ENCODE measurements at places on chromosomes 5 and 9.

GRCh38 chr5:132837868-132838267 lies 7.4 kb upstream of the SHROOM1 start:
- H3K4me1 ChIP-seq, result peaks cover 14% of the 10 kb centered on the region
- DNase-seq, result no peak
- H3K27ac ChIP-seq, result no peak overlapping the region
- no peaks in the 10 kb centered on the region for H3K27me3 ChIP-seq
- H3K4me3 ChIP-seq, result no peak overlapping the region

DNA sequence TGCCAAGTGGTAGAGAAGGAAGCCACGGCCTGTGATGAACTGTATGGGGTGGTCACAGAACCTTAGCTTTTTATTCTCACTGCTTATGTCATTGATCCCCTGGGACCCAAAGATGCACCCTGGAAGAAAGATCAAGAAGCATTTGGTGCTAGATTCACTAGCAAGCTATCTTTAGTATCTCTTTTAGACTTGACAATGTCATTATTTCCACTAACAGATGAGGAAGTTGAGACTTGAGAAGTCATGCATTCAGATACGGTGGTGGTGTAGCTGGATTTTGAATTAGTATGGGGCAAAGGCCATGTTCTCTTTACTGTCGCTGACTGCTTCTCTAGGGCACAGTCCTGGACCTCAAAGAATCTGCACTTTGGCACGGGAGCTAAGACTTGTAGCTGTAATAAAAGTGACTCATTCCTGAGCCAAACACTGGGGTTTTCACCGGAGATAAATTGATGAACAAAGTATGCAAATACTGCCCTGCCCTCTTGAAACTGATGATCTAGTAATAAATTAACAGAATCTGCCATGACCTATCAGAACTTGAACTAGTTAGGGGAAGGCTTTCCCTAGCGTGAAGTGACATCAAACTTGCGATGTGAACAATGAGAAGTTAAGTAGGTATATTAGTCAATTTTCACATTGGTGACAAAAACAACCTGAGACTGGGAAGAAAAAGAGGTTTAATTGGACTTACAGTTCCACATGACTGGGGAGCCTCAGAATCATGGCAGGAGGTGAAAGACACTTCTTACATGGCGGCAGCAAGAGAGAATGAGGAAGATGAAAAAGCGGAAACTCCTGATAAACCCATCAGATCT lies 5.4 kb downstream of the GDA start:
- peaks cover 8% of the 10 kb centered on the region for H3K27me3 ChIP-seq
- peak; percentile 5 for DNase-seq
- no peaks in the 10 kb centered on the region for H3K4me1 ChIP-seq

- H3K4me1 ChIP-seq, result no peaks in the 10 kb centered on the region
- no peak for DNase-seq
- no peak overlapping the region for H3K4me3 ChIP-seq
- no peaks in the 10 kb centered on the region for H3K36me3 ChIP-seq
Observed at GRCh38 chr9:136784997-136785361, 6.2 kb upstream of the TMEM141 start.

DNA sequence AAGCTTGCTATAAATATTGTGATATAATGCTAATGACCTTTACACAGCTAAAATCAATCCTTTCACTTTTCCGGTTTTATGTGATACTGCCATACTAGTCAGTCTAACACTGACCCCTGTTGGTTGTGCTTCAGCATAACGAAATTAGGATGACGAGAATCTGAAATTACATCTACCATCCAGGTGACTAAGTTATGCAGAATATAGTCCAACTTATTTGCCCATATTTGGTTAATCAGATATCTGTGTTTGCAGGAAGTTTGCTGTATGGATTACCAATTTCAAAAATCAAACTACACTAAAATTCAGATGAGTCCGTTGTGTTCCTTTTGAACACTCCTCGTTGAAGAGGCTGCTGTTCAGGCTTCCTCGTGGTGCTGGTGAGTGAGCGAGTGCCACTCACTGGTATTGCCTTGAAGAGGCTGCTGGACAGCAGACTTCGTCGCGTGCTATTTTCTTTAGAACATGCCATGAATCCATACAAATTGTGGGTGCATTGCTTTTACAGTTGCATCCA lies 32.5 kb downstream of the TENT4A start:
- no peaks in the 10 kb centered on the region for H3K27me3 ChIP-seq
- peak; percentile 75 for DNase-seq
- peaks cover 9% of the 10 kb centered on the region for H3K36me3 ChIP-seq
- H3K4me3 ChIP-seq, result no peak overlapping the region
- no peak overlapping the region for H3K27ac ChIP-seq

GRCh38 chr9:114452219-114453165 lies 52.8 kb downstream of the WHRN start:
- no peaks in the 10 kb centered on the region for H3K36me3 ChIP-seq
- no peak overlapping the region for H3K4me3 ChIP-seq
- H3K27me3 ChIP-seq, result no peaks in the 10 kb centered on the region

GRCh38 chr9:37636511-37637448 lies 14.0 kb upstream of the FRMPD1 start:
- no peak overlapping the region for H3K4me3 ChIP-seq
- H3K36me3 ChIP-seq, result no peaks in the 10 kb centered on the region
- DNase-seq, result no peak

GRCh38 chr5:157603333-157604190 lies 28.0 kb upstream of the ADAM19 start:
- H3K27me3 ChIP-seq, result no peaks in the 10 kb centered on the region
- H3K36me3 ChIP-seq, result no peaks in the 10 kb centered on the region
- peak overlapping the region; percentile 47 for H3K27ac ChIP-seq
- DNase-seq, result peak; percentile 93
- no peak overlapping the region for H3K4me3 ChIP-seq
- peaks cover 44% of the 10 kb centered on the region for H3K4me1 ChIP-seq

DNA sequence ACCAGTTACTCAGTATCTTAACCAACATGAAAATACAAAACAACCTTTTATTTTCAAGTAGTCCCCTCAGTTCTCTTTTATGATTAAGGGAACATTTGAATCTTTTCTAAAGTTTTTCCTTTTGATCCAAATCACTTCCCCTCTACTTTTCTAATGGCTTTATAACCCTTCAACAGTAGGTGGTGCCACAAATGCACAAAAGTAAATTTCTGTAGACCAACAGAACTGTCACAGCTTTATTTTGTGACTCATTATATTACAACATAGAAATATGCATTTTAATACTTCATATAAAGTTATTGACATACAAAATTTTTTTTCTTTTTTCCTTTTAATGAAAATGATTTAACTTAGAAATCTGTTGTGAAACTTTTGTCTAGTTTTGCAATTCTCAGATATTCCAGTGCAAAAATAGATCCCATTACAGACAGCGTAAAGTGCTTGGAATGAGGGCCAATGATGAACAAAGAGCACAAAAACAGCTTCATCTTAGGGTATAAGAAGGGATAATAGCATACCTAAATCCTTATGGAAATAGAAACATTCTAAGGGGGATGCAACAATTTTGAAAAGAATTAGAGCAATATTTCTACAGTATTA lies 17.0 kb downstream of the NIPSNAP3B start:
- H3K27ac ChIP-seq, result no peak overlapping the region
- DNase-seq, result peak; percentile 74
- peaks cover 16% of the 10 kb centered on the region for H3K4me1 ChIP-seq

- no peak overlapping the region for H3K27ac ChIP-seq
- no peaks in the 10 kb centered on the region for H3K27me3 ChIP-seq
- DNase-seq, result no peak
- H3K36me3 ChIP-seq, result no peaks in the 10 kb centered on the region
- H3K4me1 ChIP-seq, result no peaks in the 10 kb centered on the region
- no peak overlapping the region for H3K4me3 ChIP-seq
Observed at GRCh38 chr5:58273711-58274110, 186.2 kb downstream of the PLK2 start.

GRCh38 chr9:6243746-6244145 lies 28.1 kb downstream of the IL33 start:
- DNase-seq, result peak; percentile 71
- H3K27me3 ChIP-seq, result no peaks in the 10 kb centered on the region
- H3K4me3 ChIP-seq, result no peak overlapping the region
- no peaks in the 10 kb centered on the region for H3K36me3 ChIP-seq
- H3K27ac ChIP-seq, result peak overlapping the region; percentile 34

- DNase-seq, result no peak
- H3K36me3 ChIP-seq, result no peaks in the 10 kb centered on the region
- peaks cover 14% of the 10 kb centered on the region for H3K4me1 ChIP-seq
- H3K4me3 ChIP-seq, result no peak overlapping the region
- H3K27ac ChIP-seq, result no peak overlapping the region
Observed at GRCh38 chr5:125236007-125236406, 489.6 kb upstream of the ZNF608 start.

All from GM23248 (cell line).